ENCODE measurements at places on chromosomes 13 and 19.

- DNase-seq, result no peak
These were observed 170.8 kb downstream of the NUFIP1 start for GRCh38 chr13:44818428-44818827.

DNA sequence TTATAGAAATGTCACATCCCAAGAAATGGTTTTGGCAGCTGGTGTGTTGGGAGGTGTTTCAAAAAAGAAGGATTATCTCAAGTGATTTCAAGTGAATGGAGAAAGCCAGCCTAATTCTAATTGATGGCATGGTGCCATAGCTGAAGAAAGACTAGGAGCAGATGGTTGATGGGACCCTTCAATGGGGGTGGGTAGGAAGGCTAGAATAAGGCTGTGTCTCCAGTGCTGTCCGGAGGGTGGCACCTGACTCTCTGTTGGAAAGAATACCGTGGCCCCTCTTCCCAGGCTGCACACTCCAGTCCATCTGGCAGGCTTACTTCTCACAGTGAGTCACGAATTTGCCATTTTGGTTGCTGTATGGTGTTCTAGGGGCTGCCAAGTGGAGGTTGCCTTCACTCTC lies 51.0 kb upstream of the GPR12 start:
- no peak for DNase-seq

- no peak for DNase-seq
These were observed 814.7 kb upstream of the ATXN8OS start for GRCh38 chr13:69292789-69293425.

GRCh38 chr19:19627621-19628500 lies at the start of gene LPAR2:
LPAR2 (minus strand) TSS chr19:19628220; CDS start chr19:19627275, 945 bp downstream.
- no peak for DNase-seq

- DNase-seq, result no peak
These were observed 15.4 kb downstream of the AP1M1 start for GRCh38 chr19:16213076-16213475.
